ENCODE measurements at places on chromosomes 16 and 17. TPM values are rescaled to one million over a fixed set of nuclear protein-coding genes. Genes with fewer than 3 reads are reported as not detected.

IGFBP4 gene
- not detected for polyA plus RNA-seq

SOX8 gene
- polyA plus RNA-seq, result 37.3 TPM

CCL13 gene
- polyA plus RNA-seq, result 0.51 TPM

TBC1D3I gene
- polyA plus RNA-seq, result 8.1 TPM

LRRC75A gene
- 4.7 TPM for polyA plus RNA-seq

PTX4 gene
- not detected for polyA plus RNA-seq

SLC52A1 gene
- polyA plus RNA-seq, result 0.20 TPM

P2RX1 gene
- polyA plus RNA-seq, result 1.7 TPM

NKD1 gene
- polyA plus RNA-seq, result 10.5 TPM

HBA2 gene
- 2,632 TPM for polyA plus RNA-seq

SULT1A3 gene
- polyA plus RNA-seq, result not detected

Measured in muscle of arm (tissue), 14 donors.